T-helper 17 cell (primary cell): ENCODE measurements at places on chromosomes 7 and 10.

DNA sequence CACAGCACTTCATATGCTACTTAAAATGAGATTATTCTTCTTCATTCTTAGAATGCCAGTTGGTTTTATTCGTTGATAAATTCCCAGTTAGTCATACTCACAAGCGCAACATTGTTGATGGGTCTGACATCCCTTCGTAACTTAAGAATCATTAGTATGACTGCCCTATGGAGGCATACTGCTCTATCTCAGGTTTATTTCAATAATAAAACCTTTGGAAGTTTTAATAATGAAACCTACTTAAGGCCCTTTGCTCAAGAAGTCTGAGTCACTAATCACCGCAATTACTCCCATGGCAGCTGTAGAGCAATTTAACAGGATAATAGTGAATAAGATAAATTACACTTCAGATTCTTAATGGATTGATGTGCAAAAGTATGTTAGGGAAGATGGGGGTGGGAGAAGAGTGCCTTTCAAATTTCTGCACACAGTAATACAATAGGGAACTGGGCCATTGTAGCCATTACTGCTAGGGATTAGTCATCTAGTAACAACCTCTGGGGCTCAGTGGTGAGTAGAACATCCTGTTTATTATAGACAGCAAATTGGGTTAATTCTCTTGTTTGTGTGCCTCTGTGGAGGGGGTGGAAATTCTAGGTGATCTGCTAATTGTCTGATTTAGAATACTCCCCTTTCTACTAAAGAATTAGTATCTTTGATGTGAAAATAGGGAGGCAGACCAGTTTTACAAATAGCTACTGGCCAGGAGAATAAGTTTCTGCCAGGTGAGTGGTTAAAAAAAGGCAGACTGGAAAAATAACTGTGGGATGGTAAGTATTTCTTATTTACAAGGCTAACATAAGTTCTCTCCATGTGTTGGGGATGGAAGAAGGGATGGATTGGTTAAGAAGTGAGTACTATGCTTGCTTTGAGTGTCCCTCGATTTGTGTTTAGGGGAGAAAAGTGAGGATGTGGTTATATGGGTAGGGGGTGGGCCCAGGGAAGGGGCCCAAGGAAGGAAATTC, 74.5 kb upstream of the VKORC1L1 start:
- DNase-seq: no peak

DNA sequence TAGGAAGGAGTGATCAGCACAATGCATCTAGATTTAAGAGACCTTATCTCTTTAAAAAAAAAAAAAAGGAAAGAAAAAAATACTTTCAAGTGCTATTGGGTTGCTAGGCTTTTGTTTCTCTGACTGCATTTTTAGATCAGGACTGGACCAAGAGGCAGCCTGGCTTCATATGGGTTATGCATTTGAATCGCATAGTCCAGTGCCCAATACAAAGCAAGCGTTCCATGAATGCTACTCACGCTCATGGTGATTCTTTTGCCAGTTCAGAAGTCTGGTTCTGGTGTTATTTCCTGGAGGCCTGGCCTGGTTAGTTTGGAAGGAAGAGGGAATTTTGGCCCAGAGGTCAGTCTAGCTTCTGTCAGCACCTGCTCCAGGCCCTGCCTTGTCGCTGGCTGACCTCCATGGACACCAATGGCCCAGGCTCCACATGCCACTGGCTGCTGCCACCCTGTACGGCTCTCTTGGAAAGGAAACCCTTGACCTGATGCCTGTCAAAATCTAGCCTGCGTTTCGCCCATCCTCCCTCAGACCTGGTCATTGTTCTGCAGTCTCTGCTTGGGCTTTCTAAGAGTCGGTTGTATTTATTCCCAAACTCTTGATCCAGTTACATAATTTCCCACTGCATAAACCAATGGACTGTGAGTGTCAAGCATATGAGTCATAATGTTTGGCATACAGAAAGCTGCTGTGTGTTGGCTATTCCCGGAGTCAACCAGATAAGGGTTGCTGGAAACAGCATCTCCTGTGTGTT, 74.3 kb upstream of the MKX start:
- DNase-seq: no peak

GRCh38 chr10:49347827-49348226, 48.1 kb downstream of the DRGX start:
- no peak for DNase-seq

GRCh38 chr7:66413379-66414114, 208.4 kb downstream of the TPST1 start:
- DNase-seq: peak; percentile 76

DNA sequence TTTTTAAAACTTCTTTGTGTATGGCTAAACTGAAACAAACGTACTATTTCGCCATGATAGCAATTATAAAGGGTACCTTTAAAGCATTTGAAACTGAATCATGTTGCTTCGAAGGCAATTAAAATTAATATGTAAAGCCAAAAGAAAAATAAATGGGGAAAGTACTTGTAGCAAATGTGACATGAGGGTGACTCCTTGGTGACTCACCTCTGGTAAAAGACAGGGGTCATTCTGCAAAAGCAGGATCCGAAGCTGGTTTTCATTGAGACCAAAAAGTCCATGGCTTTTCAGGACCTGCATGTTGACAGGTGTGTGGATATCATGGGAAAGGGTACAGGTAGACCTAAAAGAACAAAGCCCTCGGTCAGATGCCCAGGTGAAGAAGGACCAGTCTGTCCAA, 1.5 kb downstream of the ZC3HAV1L start:
- DNase-seq: no peak

DNA sequence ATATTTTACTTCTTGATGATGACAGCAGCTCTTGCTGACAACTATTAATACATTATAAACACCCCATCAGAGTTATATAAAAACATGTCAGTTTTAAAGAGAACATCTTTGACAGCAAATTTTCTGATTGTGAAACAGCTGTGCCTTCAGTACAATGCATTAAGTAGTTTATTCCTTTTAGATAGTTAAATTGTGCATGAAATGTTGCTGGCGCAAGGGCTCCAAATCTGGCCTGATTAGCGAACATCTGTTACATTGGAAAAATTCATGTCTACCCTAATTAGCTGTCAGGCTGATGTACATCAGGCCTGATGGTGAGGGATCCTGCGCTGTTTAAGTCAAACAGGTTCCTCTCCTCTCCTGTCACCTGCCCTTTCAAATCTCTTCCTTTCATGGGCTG, 171.9 kb upstream of the SP8 start:
- no peak for DNase-seq

GRCh38 chr10:122407375-122408125, 33.0 kb downstream of the PLEKHA1 start:
- DNase-seq: no peak

GRCh38 chr10:71431239-71432100, 34.8 kb downstream of the CDH23 start:
- DNase-seq: no peak
